ENCODE measurements at places on chromosomes 5 and 9. TPM values are rescaled to one million over a fixed set of nuclear protein-coding genes. Genes with fewer than 3 reads are reported as not detected.

DNA sequence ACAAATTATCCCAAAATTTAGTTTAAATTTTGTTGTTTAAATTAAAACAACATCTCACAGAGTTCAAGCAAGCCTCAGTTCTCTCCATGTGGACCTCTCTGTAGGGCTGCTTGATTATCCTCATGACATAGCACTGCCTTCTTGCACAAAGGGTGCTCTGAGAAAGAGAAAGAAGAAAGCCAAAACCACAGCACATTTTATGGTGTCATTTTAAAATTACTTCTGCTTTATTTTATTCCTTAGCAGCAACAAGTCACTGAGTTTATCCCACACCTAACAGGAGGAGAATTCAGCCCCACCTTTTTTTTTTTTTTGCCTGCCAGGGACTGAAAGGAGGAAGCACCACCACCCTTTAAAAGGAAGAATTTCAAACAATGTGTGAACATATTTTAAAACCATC is 12.8 kb upstream of the KCNV2 start:
- DNase-seq = peak; percentile 7

DNA sequence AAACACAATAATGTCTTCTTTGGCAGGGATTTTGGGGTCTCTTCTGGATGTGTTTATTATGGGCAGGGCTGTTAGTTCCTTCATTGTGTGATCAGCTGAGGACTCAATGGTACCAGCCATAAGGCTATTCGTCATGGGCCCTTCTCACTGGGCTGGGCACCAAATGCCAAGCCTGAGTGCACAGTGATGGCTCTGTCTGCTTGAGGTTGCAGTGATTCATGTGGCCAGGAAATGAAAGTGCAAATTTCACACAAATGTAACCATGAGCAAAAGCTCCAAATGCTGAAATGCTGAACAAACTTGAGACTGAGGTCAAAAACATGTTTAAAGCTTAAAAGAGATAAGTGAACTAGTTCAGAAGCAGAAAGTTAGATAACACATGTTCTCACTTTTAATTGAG is 191.0 kb downstream of the TARS1 start:
- DNase-seq = peak; percentile 42

DNA sequence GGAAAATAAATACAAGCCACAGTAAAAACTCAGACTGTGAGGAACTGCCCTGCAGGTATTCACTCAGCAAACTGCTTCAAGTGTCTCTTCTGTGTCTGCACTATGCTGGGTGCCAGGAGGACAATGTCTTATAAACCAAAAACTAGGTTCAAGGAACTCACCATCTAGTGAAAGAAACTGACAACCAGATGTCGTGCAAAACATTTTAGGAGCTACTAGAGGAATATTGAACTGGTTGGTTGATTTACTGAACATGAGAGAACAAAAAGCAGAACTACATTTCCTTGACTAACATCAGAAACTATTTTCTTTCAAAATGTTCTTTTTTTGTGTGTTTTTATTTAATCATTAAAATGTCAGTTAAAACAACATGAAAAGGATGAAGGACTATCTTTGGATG is 35.2 kb downstream of the ZNF366 start:
- no peak for DNase-seq

DNA sequence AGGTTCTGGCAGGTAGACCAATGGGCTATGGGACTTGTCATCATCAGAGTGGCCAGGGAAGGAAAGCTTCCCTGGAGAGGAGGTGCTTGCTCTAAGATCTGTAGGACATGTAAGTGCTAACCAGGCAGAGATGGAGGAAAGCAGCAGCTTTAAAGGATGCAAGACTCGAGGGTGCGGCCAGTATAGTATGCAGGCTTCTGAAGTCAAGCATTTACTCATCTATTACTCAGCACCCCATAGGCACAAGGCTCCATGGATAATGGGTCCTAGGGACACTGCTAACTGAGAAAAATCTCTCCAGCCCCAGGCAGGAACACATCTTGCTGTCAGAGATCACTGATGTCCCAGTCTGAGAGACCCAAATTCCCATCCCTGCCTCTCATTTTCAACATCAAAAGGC is 49.7 kb downstream of the WWC1 start:
- DNase-seq = peak; percentile 10

DNA sequence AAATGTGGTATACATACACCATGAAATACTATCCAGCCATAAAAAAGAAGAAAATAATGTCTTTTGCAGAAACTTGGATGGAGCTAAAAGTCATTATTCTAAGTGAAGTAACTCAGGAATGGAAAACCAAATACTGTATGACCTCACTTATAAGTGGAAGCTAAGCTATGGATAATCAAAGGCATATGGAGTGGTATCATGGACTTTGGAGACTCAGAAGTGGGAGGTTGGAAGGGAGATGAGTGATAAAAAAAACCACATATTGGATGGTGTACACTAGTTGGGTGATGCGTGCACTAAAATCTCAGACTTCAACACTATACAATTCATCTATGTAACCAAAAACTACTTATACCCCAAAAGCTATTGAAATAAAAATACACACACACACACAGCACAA is 24.5 kb downstream of the ADAMTS12 start:
- DNase-seq = peak; percentile 34

DNA sequence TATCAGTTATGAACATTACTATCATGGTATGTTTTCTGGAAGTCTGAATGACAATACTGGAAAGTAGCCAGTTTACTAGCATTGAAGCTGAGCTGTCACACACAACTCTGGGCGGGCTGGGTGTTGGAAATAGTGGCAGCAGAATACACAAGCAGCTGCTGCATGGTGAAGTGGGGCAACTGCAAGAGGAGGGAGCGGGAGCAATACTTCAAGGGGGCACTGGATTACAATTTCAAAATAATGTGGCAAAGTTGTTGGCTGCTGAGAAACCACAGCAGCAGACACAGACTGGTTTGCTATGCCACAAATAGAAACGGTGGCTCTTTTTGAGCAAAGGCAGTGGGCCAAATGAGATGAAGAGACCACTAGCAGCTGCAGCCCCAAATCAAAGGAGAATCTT is 350.2 kb downstream of the KIAA0825 start:
- no peak for DNase-seq

CCDC152 gene
- total RNA-seq = 0.89 TPM

SPAAR gene
- total RNA-seq = not detected

MSX2 gene
- total RNA-seq = 2.4 TPM

CCNJL gene
- not detected for total RNA-seq

C5orf58 gene
- not detected for total RNA-seq

COL27A1 gene
- 3.9 TPM for total RNA-seq

All from GM23248 (cell line).